ENCODE measurements at places on chromosomes 1 and 21.

DNA sequence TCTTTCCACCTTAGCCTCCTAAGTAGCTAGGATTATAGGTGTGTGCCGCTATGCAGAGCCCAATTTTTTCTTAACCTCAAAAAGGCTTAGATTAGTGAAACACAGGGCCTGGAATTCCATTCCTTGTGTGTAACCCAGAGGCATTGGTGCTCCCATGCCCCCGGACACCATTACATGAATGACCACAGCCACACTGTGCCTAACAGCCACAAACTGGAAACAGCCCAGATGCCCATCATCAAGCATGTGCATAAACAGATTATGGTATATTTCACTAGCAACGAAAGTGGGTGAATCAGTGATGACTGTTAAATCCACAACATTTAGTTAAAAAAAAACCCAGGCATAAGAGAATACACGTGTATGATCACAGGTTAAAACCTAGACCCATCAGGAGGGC is 24.4 kb downstream of the ADAM30 start:
- DNase-seq = peak; percentile 56

- DNase-seq = no peak
Observed at GRCh38 chr1:112840631-112841624, 115.1 kb downstream of the SLC16A1 start.

- no peak for DNase-seq
Observed at GRCh38 chr1:9793291-9793690, 30.5 kb downstream of the CLSTN1 start.

DNA sequence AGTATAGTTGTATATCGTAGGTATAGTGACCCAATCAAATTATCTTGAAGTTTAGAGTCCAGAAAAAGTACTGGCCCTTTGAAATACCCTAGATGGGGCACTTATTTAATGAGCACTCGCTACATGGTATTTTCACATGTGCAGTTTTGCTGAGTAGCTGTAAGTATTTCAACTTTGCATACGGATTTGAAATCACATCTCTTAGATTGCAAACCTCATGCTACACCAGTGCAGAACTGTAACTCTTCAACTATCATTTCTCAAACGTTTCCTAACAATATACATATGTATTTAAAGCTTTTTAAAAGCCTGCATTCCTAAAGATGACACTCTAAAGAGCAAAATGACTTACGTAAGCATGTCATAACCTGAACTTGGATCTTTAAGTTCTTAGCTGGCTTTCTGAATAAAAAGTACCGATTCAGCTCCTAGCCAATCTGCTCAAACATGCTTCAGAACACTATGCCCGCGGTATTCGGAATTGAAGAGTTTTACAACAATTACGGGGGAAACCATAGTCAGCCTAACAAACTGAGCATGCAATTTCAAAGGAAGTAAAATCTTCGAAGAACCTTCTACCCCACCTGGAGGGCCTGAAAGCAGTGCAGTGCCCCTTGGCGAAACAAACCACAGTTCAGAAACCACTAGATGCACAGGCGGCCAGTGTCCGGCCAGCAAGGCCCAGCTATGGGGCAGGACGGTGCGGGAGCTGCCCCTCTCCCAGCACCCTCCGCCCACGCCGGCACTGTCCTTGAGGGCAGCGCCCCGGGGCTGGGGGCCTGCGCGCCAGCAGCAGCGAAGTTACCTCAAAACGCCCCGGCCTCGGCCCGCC is 863 bp downstream of the FH start:
- DNase-seq = peak; percentile 21

DNA sequence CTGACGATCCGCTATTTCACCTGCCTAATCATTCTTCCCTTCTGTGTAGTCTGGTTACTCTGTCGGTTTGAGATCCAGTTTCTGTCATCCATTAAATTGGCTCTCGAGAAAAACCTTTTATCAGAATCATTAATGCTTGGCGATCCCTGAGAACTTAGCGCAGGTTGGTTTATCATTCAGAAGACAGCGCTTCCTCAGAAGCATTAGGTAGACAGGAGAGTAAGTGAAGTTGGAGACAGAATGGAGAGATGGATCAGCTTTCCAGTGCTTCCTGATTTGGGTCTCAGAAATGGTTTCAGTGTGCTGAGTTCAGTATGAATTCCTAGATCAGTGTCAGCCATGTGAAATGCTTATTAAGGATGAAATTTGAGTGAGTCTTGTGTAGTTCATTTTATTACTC is 1.3 kb downstream of the USP1 start:
- no peak for DNase-seq

DNA sequence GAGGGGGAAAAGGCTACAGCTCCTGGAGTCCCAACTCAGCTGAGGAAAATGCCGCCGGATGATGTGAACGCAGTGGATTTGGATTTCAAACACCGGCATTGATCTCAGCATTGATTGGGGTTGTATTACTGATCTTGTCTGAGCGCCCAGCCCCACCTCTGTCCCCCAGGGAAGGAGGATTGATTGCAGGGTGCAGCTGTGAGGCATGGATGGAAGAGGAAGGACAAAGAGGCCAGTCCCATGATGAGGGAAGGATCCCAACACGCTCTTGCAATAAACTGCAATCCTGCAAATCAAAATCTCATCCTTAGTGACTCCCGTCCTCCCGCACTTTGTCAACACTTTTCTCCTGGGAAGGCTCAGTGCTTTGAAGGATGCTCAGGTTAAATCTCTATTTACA is 242.3 kb upstream of the PROX1 start:
- no peak for DNase-seq

DNA sequence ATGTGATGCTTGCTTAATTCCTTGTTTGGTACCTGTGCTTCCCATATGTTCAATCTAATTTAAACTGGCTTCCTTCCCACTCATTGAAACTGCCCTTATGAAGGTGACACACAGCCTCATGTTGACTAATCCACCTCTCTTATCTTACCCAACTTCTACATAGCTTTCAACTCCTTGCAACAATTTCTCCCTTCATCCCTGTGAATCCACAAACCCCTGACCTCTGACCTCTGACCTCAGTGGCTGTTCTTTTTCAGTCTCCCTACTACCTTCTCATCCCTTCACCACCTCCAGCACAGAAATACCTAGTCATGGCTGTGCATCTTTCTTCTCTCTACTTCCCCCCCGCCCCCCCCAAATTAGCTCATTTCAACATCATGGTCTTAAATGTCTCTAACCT is 144.5 kb downstream of the TTLL7 start:
- DNase-seq = no peak

- no peak for DNase-seq
Observed at GRCh38 chr1:56777972-56778371, 41.2 kb downstream of the FYB2 start.

- DNase-seq = peak; percentile 49
Observed at GRCh38 chr1:180923021-180923841, 10.5 kb downstream of the KIAA1614 start.

GRCh38 chr21:17795146-17796036 is 23.8 kb downstream of the C21orf91 start:
- no peak for DNase-seq

GRCh38 chr21:34915364-34915841 is 133.7 kb downstream of the RUNX1 start:
- peak; percentile 88 for DNase-seq

DNA sequence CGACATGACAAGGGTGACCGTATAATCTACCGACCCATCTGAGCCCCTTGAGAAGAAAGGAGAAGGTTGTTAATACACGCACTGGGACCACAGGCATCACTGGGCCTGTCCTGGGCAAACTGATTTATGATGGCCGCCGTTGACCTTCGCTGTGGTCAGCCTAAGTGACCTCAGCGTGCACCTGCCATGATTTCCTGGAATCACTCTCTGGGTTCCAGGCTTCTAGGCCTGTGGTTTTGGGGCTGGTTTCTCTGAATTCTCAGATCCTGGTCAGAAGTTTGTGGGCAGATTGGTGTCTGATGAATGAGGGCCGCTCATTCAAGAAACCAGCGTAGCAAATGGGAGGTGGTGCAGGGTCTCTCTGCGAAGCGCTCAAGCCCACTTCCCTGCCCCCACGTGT is 64.0 kb downstream of the SIK1 start:
- DNase-seq = no peak

GRCh38 chr21:38631206-38631605 is 132.9 kb upstream of the ERG start:
- DNase-seq = peak; percentile 78

DNA sequence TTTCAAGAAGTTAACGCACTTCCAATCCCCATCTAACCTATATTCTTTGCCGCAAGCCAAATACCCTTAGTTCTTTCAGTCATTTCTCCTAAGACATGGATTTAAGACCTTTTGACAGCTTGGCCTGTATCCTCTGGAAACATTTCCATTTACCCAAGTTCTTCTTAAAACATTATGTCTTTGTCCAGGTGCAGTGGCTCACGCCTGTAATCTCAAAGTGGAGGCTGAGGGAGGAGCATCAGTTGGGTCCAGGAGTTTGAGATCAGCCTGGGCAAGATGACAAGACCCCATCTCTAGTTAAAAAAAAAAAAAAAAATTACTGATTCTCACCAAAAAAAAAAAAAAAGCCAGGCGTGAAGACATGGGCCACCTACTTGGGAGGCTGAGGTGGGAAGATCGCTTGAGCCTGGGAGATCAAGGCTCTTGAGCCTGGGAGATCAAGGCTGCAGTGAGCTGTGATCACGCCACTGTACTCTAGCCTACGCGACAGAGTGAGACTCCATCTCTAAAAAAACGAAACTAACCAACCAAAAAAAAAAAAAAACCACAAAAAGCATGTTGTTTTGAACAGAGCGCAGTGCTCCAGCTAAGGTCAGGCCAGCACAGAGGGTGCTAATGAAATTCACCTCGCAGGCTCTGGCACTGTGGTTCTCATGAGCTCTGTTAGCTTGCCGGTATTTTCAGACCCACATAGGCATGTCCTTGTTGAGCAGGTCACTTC is 36.0 kb downstream of the NUAK2 start:
- DNase-seq = peak; percentile 36

- no peak for DNase-seq
Observed at GRCh38 chr1:70583522-70583921, 172.5 kb downstream of the CTH start.

DNA sequence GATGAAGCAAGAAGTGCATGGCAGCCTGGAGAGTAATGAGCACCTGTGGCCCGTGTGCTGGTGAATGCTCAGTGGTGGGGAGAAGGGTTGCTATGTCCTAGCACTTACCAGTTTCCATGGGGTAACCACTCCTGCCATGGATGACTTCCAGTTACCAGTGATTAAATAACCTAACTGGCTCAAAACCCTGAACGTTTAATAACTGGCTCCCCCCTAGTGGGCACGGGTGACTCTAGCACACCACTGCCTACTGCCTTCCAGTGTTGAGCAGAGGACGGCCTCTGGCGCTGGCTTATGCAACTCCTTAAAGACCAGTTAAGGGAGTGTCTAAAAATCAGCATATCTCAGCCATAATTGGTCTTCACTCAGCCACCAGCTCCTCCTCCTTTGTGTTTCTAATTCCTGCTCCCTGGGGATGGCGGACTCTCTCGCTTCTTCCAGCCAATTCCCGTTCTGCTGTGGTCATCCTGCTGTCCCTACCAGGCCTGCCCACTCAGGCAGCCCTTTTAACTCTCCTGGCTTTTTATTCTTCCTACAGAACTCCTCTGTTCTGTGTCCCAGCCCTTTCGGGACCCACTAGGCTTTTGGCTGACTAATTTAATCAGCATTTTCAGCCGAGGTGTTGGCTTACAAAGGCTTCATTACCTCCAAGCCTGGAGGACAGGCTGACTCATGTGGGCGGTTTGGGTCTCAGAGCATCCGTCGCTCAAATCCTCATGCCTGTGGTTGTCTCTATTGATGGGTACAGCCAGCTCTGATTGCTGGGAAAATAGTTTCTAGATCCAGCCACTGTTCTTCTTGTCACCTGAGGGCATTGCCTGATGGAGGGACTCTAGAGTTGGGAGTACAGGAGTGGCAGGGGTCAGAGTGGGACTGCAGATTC is 332.4 kb downstream of the CAMTA1 start:
- DNase-seq = peak; percentile 94

GRCh38 chr1:1421147-1421906 is at the start of gene ANKRD65:
TSS of gene ANKRD65 (minus strand) at chr1:1421276. CDS start at chr1:1421005, 271 bp downstream.
- no peak for DNase-seq

DNA sequence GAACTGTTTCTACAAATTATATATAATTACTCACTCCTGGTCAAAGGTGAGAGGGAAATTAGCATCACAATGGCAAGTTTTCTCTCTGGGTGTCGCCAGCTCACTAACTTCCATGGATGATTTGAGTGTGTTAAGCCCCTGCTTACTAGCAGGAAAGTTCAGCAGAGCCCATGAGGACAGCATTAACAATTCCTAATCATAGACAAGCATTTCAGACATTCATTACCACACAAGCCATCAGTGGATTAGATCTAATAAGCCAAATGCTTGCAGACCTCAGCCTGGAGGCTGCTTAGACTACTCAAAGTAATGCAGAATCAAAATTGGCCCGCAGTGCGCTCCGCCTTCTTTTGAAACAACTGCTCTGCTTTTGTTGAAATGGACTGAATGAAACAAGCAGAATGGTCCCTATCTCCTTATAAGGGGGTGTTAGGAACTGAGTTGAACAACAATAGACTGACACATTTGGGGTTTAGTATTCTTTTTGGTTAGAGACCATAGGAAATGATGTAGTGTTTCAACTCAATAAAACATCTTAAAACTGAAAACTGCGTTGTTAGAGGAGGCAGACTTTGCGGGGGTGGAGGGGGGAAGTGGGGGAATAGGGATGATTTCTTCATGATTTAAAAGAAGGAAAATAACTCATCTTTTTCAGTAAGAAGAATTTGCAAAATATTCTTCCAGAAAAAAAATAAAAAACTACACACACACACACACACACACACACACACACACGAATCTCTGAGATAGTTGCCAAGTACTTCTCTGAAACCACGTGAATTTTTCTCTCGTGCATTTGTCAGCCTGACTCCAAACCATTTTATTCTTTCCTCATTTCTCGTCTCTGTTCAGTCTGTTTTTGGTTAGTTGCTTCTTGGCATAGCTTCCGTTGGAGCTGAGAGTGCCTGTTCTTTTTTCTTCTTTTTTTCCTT is 54.6 kb downstream of the GORAB start:
- peak; percentile 87 for DNase-seq

GRCh38 chr1:15546641-15547040 is 20.0 kb downstream of the DNAJC16 start:
- DNase-seq = no peak

DNA sequence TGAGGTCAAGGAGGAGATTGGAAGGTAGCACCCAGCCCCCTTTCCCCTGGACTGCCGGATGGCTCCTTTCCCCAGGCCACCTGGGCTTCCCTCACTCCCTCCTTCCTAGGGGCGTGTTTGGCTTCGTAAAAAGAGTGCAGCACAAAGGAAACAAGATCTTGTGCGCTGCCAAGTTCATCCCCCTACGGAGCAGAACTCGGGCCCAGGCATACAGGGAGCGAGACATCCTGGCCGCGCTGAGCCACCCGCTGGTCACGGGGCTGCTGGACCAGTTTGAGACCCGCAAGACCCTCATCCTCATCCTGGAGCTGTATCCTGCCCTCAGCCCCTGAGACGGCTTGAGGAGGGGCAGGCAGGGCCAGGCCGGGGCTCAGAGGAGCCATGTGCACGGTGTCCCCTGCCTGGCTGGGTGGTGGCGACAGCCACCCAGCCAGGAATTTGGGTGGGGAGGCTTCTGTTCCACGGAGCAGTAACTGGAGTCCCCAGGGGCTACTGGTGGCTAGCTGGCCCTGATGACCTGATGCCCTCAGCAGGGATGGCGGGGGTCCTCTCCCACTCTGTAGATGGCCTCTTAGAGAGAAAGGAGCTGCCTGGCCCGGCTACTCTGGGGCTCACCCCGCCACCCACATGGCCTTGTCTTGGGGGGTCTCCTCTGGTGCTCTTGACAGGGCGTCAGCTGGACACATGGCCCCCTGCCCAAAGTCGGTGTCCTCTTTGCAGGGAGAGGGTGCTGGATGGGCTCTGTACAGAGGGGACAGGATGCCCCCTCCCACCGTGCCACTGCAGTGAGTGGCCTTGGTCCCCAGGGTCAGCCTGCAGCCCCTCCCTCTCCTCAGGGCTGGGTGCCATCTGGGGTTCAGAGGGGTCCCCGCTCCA is 39.5 kb downstream of the TRIM11 start:
- DNase-seq = no peak
